ENCODE measurements at places on chromosomes 13 and 19.
A peak's percentile ranks its signal among the peaks of the same experiment; 100 is the strongest.

GRCh38 chr19:55161571-55162322, 4.2 kb upstream of the TNNI3 start:
- DNase-seq, result no peak

DNA sequence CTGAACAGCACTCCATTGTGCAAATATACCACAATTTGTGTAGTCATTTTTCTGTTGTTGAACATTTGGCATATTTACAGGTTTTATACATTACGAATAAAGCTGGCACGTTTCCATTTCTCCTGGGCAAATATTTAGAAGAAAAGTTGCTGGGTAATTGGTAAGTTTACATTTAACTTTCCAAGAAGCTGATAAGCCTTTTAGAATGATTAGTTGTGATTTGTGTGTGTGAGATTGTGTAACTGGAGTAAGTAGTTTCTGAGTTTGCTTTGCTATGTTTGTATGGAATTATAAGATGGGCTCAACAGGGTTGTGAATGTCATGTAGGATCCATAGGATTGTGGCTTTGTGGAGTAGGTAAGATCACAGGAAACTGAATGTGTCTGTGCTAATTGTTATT, 1.6 kb upstream of the ZNF529 start:
- DNase-seq, result no peak

DNA sequence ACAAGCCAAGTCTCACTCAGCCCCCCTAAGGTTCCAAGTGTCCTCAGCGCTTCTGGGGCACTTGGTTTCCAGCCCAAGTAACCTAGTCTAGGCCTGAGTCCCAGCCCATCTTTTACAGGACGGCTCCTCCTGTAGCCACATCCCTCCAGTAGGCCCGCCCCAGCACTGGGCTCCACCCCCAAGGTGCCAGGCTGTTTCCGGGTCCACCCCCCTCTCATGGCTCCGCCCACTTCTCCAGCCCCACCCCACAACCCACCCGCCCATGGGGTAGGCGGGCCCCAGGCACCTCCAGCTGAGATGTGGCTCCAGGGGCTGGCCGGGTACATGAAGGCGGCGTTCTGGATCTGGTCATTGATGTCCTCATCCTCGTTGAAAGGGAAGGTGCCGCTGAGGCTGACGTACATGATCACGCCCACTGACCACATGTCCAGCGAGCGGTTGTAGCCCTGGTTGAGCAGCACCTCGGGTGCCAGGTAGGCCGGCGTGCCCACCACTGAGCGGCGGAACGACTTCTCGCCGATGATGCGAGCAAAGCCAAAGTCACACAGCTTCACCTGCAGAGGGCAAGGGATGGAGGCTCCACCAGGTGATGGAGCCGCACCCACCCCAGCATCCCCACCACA, 17.2 kb upstream of the DACT3 start:
- peak; percentile 51 for DNase-seq

DNA sequence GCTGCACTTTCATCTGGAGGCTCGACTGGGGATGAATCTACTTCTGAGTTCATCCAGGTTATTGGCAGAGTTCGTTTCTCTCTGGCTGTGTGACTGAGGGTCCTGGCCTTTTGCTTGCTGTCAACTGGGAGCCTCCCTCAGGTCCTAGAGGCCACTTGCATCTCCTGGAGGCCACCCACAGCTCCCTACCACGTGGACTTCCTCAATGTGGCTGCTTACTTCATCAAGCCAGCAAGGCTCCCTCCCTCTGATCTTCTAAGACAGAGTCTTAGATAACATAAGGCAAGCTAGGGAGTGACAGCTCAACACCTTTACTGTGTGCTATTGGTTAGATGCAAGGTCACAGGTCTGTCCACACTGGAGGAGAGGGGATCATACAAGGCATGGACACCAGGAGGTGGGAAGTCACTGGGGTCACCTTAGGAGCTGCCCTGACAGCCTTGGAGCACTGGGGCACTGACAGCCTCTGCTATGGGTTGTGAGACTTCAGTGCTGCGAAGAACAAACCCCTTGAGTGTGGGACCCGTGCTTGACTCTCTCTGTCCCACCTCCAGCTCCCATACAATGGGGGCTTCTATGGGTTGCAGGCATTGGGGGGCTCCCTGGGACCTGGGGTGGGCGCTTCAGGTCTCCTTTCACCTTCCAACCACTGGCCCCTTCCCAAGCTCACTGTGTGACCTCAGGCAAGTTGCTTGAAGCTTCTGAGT, 5.3 kb downstream of the FAM187B start:
- no peak for DNase-seq

GRCh38 chr19:51111606-51112005, 3.4 kb upstream of the CTU1 start:
- peak; percentile 13 for DNase-seq

DNA sequence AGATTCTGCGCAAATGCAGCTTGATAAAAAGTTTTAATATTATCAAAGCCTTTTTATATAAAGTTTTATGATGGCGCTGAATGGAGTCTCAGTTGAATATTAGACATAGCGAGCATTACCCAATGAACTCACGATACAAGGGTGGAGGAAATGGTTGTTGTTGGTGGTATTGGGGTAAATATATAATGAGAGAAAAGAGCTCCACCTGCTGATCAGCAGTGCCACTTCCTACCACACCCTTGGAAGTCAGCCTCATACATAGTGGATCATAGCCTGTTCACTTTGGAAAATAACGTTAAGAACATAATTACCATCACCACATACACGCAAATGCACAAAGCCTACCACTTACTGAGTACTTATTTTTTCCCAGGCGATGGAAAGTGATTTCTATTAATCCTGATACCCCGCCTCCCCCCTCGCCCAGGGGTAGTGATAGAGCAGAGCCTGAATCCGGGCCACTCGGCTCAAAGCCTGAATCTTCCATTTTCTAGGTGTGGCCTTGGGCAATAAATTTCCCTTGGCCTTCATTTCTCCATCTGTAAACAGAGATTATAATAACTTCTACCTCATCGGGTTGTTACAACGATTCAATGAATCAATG, 358.3 kb downstream of the KLF5 start:
- DNase-seq, result no peak

GRCh38 chr19:19406878-19407632, 1.6 kb downstream of the GATAD2A start:
- peak; percentile 29 for DNase-seq

DNA sequence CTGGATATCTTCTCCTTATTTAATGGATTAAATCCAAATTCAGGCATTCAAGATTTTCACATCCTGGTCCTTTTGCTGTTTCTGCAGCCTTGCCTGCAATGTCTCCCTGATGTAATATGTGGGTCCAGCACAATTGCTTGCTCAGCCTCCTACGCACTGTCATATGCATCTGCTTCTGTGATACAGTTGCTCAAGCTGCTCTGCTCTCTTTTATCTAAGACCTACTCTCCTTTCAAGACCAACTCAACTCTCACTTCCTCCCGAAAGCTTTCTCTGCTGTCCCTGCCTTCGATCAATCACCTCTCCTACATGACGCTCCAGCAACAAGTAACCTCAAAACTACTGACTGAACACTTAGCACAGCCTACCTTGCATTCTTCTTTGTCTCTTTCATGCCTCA, 138.2 kb downstream of the DCLK1 start:
- no peak for DNase-seq

DNA sequence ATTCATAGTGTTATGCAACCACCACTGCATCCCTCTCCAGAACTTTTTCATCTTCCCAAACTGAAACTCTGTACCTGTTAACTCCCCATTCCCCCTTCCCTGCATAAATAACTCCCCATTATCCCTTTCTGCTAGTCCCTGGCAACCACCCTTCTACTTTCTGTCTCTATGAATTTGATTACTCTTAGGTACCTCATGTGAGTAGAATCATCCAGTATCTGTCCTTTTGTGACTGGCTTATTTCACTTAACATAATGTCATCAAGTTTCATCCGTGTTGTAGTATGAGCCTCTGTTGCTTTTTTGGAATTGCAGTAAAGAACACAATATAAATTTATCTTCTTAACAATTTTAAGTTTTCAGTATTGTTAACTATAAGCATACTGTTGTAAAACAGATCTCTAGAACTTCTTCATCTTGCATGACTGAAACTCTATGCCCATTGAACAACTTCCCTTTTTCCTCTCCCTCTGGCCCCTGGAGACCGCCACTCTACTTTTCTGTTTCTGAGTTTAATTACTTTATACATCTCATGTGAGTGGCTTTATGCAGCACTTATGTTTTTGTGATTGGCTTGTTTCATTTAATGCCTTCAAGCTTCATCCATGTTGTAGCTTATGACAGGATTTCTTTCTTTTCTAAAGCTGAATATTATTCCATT, 87.3 kb upstream of the ABCC4 start:
- DNase-seq, result no peak

DNA sequence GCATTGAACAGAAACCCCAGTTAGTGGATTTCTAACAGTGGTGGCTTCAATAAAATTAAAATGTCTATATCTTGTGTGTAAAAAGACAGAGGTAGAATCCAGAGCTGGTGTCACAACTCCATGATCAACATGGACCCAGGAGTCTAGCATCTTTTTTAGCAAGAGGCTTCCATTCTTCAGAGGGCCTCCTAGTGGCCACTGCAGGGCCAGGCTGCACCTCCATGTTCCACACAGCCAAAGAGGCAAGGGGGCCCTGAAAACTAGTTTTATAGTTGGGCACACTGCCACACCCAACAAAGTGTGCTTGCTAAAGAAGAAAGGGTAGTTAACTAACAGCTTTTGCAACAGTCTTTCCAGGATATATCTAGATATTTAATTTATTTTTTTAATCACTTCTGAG, 12.9 kb downstream of the N4BP2L1 start:
- peak; percentile 21 for DNase-seq

- no peak for DNase-seq
Measured at GRCh38 chr19:11265785-11266236, 3.5 kb upstream of the DOCK6 start.

DNA sequence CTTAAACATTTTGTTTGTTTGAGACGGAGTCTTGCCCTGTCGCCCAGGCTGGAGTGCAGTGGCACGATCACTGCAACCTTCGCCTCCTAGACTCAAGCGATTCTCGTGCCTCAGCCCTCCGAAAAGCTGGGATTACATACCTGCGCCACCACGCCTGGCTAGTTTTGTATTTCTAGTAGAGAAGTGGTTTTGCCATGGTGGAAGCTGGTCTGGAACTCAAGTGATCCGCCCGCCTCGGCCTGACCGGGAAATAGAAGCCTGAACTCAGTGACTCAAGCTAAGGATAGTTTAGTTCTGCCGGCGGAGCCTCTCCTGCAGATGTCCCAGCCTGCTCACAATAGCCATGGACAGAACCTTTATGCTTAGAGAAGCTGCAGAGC, 53.0 kb upstream of the ZNF254 start:
- DNase-seq, result peak; percentile 21

- DNase-seq, result no peak
Measured at GRCh38 chr13:47000165-47000564, 103.3 kb upstream of the HTR2A start.

DNA sequence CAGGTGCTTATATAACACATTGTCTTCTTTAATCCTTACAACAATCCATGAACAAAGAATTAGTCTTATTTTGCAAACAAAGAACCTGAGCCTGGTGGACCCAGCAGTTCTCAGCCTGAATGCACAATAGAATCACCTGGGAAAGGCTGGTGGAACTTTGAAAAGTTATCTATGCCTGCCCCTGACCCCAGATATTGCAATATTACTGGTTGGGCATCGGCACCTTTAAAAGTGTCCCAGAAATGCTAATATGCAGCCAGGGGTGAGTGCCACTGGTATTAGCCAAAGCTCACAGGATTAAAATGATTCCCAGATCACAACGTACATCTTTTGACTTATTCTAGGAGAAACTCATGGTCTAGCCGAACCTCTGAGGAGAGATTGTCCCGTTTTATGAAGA, 268.8 kb downstream of the KLF5 start:
- no peak for DNase-seq

DNA sequence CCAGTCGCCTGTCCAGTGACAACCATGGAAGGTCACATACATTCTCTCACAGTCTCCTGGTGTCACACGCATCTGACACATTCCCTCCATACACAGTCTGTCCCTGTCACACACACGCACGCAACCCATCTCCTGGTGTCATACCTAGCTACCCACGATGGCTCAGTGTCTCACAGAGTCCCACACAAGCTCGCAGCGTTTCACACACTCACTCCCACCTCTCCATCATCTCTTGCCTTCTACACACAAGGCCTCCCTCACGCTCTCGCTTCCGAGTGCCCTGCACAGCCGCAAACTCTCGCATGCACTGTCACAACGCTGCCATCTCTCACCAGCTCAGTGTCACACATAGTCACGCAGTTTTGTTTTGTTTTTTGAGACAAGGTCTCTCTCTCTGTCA, 1.2 kb upstream of the GNG8 start:
- no peak for DNase-seq

- DNase-seq, result no peak
Measured at GRCh38 chr19:40592170-40592569, 9.0 kb upstream of the LTBP4 start.

DNA sequence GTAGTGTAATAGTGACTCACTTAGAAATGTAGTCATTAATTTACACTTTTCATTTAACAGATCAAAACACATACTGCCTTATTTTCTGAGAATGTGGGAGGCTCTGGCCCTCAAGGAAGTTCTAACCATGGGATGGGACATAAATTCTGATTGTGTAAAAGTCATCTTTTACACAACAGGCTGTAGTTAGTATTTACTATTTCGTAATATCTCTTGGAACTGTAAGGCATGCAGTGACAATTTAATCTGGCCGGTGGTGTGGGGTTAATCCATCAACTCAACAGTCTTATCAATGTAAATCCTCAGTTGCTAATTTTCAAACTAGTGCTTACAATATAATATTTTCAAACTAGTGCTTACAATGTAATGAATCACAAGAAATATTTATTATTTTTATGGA, 1599.2 kb downstream of the EFNB2 start:
- DNase-seq, result peak; percentile 27

DNA sequence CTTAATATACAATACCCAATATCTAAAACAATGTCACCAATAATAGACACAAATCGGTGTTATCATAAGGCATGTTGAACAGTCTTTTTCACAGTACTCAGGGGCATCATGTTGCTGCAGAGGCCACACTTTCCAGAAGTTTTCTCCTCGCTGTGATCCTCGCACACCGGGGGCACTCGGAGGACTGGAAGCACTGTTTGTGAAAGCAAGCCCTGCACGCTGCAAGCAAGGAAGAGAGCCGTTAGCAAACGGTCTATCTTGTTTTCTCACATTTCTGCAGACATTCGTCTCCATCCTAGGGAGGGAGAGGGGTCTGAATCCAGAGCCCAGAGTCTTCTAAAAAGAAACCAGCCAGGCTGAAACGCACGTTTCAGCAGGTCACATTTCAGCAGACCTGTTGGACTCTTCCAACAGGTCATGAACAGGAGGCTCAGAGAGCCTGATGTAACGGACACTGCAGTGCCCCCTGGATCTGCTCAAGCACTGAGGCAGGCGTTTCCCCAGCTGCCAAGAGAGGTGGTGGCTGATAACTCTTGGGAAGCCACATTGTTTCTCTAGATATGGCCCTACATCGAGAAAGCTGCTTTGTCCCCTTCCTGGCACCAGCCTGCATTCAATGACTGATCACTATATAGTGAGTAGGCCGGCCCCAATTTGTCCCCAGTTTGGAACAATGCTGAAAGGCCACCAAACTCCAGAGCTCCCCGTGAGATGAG, 43.6 kb downstream of the RUBCNL start:
- DNase-seq, result no peak

DNA sequence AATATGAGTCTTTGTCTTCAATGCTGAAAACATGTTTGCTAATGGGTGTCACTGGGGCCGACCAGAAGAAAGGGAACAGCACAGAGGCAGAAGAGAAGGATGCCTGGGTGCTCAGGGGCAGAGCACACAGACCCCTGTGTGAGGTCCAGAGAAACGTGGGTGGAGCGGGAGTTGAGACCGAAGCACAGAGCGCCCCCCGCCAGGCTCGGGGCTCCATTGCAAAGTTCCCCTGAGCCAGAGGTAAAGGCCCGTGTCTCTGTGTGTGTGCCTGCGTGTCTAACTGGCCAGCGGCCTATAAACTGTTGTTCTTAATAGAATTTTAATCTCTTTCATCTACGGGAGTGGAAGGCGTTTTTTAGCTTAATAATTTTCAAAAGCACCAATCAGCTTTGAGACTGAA, 343.1 kb downstream of the TEX29 start:
- no peak for DNase-seq
